ENCODE measurements at places on chromosomes 5 and 9. TPM values are rescaled to one million over a fixed set of nuclear protein-coding genes. Genes with fewer than 3 reads are reported as not detected.

- DNase-seq, result no peak
- H3K4me1 ChIP-seq, result no peaks in the 10 kb centered on the region
- no peak overlapping the region for H3K4me3 ChIP-seq
- H3K27ac ChIP-seq, result no peak overlapping the region
These were observed 72.6 kb downstream of the SMARCA2 start for GRCh38 chr9:2087500-2088313.

- no peaks in the 10 kb centered on the region for H3K36me3 ChIP-seq
- DNase-seq, result no peak
- H3K4me1 ChIP-seq, result no peaks in the 10 kb centered on the region
- H3K27me3 ChIP-seq, result no peaks in the 10 kb centered on the region
- H3K27ac ChIP-seq, result no peak overlapping the region
These were observed 105.5 kb downstream of the MACIR start for GRCh38 chr5:103364074-103364473.

DNA sequence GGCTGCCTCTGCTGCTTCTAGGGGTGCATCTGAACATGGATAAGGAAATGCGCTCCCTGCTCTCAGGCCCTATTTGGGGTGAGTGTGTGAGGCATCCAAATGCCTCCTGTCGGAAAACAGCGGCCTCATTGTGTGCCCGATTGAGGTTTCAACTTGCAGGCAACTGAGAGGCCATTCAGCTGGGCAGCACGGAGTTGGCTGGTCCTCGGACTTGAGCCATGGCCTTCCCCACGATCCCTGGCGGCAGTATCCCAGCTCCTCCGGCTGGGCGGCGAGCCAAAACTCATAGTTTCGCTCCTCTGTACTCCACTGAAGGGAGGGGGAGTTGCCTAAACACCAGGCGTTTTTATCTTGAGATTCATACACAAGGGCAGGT lies 597.3 kb upstream of the SGCD start:
- peaks cover 27% of the 10 kb centered on the region for H3K4me1 ChIP-seq
- H3K27me3 ChIP-seq, result peaks cover 52% of the 10 kb centered on the region
- H3K36me3 ChIP-seq, result no peaks in the 10 kb centered on the region
- H3K27ac ChIP-seq, result no peak overlapping the region
- DNase-seq, result no peak

The RNF224 gene
- total RNA-seq, result not detected

The OR1J2 gene
- not detected for total RNA-seq

All from sigmoid colon (tissue), 7 donors.